ENCODE measurements at places on chromosomes 11 and 22.

DNA sequence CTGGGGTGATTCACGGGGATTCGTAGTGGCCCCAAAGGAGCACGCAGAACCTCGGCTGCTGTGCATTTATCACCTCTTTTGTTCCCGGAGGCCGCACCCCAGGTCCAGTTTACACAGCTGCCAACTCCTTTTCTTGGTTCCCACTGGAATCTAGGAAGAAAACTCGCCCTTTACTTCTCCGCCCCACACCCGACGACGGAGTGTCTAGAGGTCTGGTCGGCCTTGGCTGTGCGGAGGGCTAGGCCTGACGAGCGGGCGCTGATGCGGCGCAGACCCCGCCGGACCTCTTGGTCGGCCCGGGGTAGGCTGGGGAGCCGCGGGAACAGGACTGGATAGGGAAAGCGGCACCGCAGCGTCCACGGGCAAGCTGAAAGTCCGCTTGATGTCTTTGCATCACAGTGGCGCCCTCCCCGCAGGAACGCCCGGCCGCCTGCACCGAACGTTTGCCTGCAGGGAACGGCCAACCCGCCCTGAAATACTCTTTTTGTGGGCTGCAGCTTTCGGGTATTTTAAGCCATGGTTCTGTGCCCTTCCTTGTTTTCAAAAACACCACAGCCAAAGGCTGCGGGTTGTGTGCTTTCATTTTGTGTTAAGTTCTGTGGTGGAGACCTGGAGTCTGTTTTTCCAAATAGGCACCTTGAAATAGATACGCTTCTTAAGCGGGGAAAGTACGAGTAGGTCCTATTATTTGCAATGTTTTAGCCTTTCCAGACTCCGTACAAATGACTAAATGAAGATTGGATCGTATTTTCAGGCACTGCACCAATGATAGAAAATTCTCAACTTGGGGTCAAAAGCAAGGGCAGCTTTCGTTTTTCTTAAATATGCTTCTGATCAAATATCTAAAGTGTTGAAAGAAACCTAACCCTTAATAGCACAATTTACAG is 829 bp upstream of the ZBED5 start:
- DNase-seq, result peak; percentile 31

DNA sequence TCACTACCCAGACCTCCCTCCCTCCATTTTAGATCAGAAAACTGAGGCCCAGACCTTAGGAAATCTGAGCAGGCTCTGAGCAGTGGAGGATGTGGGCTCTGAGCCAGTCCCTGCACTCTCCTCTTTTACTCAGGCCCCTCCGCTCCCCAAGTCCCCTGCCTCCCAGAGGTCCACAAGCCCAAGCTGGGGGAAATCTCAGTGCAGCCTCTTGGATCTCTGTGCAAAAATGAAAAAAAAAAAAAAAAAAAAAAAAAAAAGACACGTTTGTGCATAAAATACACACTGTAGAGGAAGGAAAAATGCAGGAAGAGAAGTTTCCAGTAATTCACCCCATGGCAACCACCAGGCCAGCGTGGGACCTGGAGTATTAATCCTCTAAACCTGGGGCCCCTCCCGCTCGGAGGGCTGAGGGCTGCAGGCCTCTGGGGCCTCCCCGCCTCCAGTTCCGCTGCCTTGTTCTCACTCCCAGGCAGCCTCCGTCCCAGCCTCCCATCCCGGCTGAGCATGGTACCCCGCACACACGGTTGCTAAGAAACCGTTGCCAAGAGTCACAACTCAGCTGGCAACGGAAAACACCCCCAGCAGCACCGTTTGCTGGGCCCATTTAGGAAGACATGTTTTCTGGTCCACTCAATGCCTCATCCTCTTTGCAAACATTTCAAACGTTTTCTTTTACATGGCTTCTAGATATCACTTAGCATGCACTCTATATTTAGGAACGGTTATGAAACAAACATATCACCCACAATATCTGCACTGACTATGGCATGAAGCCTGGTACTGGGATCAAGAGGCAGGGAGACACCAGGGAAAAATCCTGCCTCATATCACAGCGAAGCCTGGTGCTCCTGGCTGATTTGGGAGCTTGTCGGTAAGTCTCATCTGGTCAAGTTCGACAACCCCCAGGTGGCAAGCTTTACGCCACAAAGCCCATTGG is 227.5 kb downstream of the CTTN start:
- no peak for DNase-seq

DNA sequence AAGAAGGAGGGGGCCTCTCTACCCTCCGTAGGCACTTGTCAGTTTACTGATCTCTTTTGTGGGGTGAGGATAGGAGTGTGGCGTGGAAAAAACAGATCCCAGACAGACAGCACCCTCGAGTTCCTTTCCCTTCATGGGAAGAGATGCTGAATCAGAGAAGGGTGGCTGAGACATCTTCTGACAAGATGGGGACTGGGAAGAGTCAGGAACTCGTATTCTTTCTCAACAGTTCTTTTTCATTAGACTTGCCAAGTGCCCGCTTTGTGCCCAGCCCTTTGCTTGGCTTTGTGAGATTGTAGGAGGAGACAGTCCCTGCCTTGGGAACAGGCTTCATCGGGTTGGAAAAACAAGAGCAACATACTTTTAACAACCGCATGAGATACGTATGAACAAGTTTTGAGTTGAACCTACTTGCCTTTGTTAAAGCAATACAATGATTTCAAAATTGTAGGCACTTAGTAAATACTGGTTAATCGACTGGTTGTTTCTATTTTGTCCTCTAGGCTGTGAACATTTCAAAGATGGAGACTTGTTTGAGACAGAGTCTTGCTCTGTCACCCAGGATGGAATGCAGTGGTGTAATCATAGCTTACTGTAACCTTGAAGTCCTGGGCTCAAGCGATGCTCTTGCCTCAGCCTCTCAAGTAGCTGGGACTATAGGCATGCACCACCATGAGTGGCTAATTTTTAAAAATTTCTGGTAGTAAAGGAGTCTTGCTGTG is 1.1 kb downstream of the RRM1 start:
- no peak for DNase-seq

- DNase-seq, result no peak
These were observed 89.2 kb downstream of the GALNT18 start for GRCh38 chr11:11532574-11532973.

GRCh38 chr11:79525257-79525656 is 84.4 kb upstream of the TENM4 start:
- no peak for DNase-seq

- no peak for DNase-seq
These were observed 677 bp downstream of the DYNC2H1 start for GRCh38 chr11:103109818-103110388.

GRCh38 chr22:20615021-20615420 is 107.6 kb downstream of the MED15 start:
- DNase-seq, result no peak

DNA sequence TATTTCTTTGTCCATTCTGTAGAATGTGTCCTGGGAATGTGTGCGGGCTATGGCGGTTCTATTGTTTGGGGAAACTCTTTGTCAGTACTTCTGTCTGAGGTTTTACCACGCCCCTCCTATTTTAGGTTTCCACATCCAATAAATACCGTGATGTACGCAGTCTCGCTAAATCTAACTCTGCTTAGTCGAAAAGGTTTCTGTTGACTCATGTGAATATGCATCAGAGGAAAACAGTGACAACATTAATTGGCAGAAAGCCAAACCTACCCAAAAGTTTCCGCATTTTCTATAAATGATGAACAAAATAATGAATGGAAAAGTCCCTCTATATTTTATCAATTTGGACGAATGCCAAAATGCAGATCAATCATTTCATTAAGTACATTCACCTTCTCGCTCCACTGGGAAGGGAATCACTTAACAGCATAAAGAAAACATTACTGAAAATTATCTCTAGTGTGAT is 143.4 kb downstream of the MAML2 start:
- DNase-seq, result no peak

DNA sequence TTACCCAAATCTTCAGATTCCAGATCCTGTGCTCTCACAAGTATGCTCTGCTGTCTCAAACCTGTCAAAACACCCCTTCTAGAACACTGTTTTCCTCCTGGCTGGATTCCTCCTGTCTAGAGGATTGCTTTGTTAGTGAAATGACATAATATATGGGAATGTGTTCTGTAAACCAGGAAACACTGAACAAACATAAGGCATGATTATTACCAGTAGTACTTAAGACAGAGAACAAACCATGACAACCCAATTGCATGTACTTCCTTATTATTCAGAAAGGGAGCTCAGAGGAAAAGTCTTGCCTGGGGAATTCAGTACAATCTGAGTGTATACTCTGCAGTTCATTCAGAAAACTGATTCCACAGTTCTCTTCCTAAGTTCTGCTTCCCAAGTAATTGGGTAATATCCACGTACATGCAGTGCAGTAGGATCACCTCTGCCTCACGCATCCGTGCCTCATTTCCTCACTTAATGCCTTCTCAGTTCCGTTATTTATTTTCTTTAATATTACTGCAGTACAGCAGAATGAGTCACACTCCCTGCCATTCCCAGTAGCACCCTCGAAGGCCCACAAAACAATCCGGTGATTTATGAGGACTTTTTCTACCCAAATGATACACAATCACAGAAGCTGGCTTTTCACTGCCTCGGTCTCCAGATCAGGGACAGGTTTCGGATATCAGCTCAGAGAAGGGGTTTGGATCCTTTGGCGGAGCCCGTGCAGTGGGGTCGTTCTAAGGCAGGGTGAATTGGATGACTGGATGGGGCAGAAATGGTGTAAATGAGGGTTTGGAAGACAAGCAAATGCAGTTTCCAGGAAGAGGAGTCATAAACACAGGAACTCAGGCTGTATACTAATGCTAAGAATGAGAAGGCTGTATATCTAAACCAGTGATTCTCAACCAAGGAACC is 896.9 kb downstream of the KCNA4 start:
- no peak for DNase-seq

DNA sequence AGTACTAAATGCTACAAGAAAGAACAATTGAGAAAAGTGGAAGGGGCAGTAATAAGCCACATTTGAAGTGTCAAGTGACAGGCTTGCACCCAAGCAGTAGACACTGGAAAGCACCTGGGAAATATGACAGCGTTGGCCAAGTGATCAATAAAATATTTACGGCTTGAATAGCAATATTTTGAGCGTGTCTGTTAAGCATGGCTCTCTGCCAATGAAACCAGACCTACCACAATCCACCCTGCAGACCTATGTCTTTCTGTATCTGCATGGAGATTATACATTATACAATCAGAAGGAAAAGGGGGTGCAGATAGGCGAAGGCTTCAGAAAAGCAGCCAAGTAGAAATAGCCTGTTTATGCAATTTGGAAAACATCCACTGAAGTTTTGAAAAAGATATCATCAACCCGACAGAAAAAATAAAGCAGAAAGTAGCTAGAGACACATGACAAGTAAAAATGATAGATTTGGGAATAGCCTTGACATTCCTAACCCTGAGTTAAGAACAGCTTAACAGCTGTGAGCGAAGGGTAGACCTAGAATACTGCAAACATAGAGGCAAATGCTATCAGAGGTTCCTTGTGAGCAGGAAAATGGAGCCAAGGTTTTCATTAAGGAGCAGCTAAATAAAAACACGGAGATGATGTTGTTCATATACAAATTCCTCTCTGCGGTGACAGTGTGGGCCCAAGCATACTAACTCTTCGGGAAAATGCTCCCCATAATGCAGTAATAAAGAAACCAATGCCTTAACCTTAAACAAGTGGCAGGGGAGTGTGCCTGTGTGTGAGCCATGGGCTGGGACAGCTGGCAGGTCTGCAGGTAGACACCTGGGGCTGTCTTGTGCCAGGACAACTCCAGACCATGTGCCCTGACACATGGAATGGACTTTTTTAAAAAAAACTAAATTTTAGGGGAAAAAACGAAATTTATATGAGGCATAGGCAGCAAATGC is 71.3 kb downstream of the ETS1 start:
- DNase-seq, result no peak

DNA sequence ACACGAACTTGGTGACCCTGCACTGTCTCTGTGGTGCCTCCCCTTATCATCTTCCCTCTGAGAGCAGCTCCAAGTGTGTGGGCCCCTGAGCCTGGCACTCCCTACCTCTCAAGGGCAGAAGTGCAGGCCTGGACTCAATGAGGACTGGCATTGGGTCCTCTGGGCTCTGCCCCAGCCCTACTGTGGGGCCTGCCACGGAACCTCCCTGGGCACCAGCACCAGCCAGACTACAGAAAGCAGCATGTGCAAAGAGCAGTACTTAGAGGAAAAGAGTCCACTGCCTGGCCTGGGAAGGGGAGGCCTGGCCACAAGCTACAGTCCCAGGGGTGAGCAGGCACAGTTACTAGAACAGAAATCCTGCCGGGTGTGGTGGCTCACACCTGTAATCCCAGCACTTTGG is 222.5 kb downstream of the DSCAML1 start:
- no peak for DNase-seq

DNA sequence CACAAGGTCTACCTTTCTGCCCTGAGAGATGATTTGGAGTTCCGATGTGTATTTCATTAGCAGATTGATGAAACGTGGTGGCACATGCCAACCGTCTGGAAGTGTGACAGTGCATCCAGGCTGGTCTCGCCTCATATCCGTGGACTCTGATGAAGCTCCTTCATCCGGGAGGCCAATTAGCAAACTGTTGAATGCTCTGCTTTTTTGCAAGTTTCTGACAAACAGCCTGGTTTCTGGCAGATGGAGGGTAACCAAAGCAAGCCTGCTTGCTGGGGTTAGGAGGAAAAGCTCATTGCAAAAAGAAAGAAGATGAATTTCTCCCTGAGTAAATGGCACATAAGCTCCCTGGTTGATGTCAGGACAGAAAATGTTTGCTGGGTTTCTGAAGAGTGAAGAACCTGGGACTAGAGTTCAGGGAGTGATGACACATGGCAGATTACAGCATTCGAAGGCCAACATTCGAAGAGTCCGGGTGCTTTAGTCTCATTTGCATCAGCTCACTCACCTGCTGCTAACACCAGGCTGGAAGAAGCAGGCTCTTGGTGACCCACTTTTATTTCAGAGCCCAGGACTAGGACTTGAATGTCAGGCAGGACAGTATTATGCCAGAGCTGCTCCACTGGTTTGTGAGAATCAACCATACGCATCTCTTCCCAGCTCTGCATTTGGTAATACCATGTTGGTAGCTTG is 135.9 kb upstream of the TTC12 start:
- DNase-seq, result no peak

- no peak for DNase-seq
These were observed 808.0 kb upstream of the LUZP2 start for GRCh38 chr11:23688835-23689234.

DNA sequence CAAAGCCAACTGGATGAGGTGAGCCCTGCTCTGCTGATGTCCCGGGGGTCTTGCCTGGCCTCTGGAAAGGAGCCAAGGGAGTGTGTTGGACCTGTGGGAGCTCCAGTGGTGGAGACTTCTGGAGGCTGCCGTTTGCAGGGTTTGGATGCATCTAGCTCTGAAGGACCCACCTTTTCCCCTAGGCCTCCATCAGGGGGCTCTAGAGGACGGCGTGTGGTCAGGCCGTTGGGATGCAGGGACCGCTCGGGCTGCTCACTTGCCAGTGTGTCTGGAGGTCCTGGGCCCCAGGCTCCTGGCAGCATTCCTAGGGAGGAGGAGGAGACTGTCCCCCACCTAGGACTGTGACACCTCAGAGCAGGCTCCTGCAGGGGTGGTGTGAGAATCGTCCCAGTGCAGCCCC is 58.3 kb downstream of the PRDM11 start:
- DNase-seq, result no peak

GRCh38 chr11:3205261-3206155 is 13.1 kb downstream of the MRGPRG start:
- no peak for DNase-seq

Measured in activated T-cell treated with anti-CD3 and anti-CD28 coated beads for 48 hours (primary cell).